ENCODE measurements at places on chromosomes 16 and 17. TPM values are rescaled to one million over a fixed set of nuclear protein-coding genes. Genes with fewer than 3 reads are reported as not detected.

NCBP3 gene
- total RNA-seq, result 11.4 TPM

C17orf50 gene
- total RNA-seq, result not detected

DOC2B gene
- total RNA-seq, result not detected

TEN1 gene
- total RNA-seq, result 13.4 TPM

ITGB4 gene
- total RNA-seq, result 1,928 TPM

QPRT gene
- 6.2 TPM for total RNA-seq

MT3 gene
- not detected for total RNA-seq

CHD9NB gene
- 0.11 TPM for total RNA-seq

SLC52A1 gene
- 0.62 TPM for total RNA-seq

AMZ2 gene
- 117 TPM for total RNA-seq

HSD11B2 gene
- 0.23 TPM for total RNA-seq

NOTUM gene
- total RNA-seq, result not detected

TSPOAP1 gene
- total RNA-seq, result not detected

ATP2C2 gene
- 0.70 TPM for total RNA-seq

PIPOX gene
- 0.23 TPM for total RNA-seq

ADAD2 gene
- total RNA-seq, result not detected

AIPL1 gene
- not detected for total RNA-seq

OR1A2 gene
- not detected for total RNA-seq

HES7 gene
- 1.2 TPM for total RNA-seq

TTYH2 gene
- 1.3 TPM for total RNA-seq

Data from hair follicular keratinocyte (primary cell).